ENCODE measurements at places on chromosomes 2 and 18.
A peak's percentile ranks its signal among the peaks of the same experiment; 100 is the strongest.

GRCh38 chr2:173150087-173150486, 74.4 kb downstream of the MAP3K20 start:
- no peak overlapping the region for H3K27ac ChIP-seq
- H3K4me3 ChIP-seq: no peak overlapping the region
- no peaks in the 10 kb centered on the region for H3K36me3 ChIP-seq
- DNase-seq: peak; percentile 48
- peaks cover 28% of the 10 kb centered on the region for H3K4me1 ChIP-seq
- H3K27me3 ChIP-seq: no peaks in the 10 kb centered on the region

DNA sequence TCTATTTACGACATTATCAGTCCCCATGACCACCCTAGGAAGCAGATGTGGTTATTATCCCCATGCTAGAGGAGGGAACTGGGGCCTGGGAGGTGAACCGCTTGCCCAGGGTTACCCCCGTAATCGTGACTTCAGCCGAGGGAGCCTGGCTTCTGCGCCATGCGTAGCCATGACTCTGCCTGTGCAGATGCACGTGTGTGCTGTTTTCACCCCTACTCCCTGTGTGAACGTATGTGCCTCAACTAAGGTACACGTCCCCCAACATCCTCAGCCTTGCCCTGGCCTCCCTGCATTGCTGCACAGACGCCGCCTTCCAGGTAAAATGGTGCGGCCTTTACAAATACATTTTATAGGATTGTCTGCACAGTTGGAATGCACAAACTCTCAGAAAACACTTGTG, 40.2 kb downstream of the LPIN1 start:
- DNase-seq: no peak
- peaks cover 4% of the 10 kb centered on the region for H3K4me1 ChIP-seq
- no peak overlapping the region for H3K27ac ChIP-seq
- H3K27me3 ChIP-seq: no peaks in the 10 kb centered on the region
- no peak overlapping the region for H3K4me3 ChIP-seq
- H3K36me3 ChIP-seq: peaks cover 41% of the 10 kb centered on the region

GRCh38 chr2:19462256-19462645, 103.8 kb upstream of the OSR1 start:
- peaks cover 3% of the 10 kb centered on the region for H3K27me3 ChIP-seq
- no peaks in the 10 kb centered on the region for H3K4me1 ChIP-seq
- H3K4me3 ChIP-seq: no peak overlapping the region
- no peaks in the 10 kb centered on the region for H3K36me3 ChIP-seq
- no peak for DNase-seq

DNA sequence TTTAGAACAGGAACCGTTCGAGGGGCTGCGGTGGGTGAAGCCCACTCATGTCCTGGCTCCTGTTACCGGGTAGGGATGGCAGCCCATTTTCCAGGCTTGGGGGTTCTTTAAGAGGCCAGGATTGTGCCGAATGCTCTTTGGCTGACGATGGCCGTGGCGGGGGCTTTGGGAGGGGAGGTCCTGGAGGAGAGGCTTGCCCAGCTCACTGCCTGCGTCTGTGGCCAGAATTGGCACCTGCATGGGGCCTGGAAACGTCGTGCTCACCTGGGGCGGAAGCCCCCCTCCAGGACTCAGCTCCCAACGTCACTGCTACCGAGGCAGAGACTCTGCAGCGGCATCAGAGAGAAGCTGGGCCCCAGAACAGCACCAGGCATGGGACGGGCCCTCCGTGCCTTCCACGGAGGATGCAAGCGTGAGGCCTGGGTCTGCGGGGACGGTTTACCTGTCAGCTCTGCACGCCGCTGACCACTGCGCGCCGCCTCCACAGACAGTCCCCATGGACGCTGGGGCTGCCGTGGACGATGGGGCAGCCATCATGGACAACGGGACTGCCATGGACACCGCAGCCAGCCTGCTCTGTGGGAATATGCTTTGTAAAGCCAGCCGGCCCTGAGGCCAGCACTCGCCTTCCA, 82.9 kb downstream of the NFATC1 start:
- no peak overlapping the region for H3K4me3 ChIP-seq
- no peaks in the 10 kb centered on the region for H3K36me3 ChIP-seq
- H3K27me3 ChIP-seq: no peaks in the 10 kb centered on the region
- no peaks in the 10 kb centered on the region for H3K4me1 ChIP-seq

- no peak overlapping the region for H3K27ac ChIP-seq
- no peaks in the 10 kb centered on the region for H3K27me3 ChIP-seq
- H3K4me3 ChIP-seq: peak overlapping the region; percentile 92
- H3K36me3 ChIP-seq: peaks cover 11% of the 10 kb centered on the region
Observed at GRCh38 chr2:128315829-128316776, 2.6 kb downstream of the HS6ST1 start.

GRCh38 chr2:207750876-207751275, 18.8 kb downstream of the FZD5 start:
- H3K4me3 ChIP-seq: no peak overlapping the region
- peaks cover 2% of the 10 kb centered on the region for H3K36me3 ChIP-seq
- H3K27ac ChIP-seq: no peak overlapping the region
- DNase-seq: no peak
- no peaks in the 10 kb centered on the region for H3K27me3 ChIP-seq
